ENCODE measurements at places on chromosomes 6 and 20. TPM values are rescaled to one million over a fixed set of nuclear protein-coding genes. Genes with fewer than 3 reads are reported as not detected.
A peak's percentile ranks its signal among the peaks of the same experiment; 100 is the strongest.

GRCh38 chr20:16752082-16752481 lies 3.9 kb downstream of the OTOR start:
- no peak for DNase-seq

DNA sequence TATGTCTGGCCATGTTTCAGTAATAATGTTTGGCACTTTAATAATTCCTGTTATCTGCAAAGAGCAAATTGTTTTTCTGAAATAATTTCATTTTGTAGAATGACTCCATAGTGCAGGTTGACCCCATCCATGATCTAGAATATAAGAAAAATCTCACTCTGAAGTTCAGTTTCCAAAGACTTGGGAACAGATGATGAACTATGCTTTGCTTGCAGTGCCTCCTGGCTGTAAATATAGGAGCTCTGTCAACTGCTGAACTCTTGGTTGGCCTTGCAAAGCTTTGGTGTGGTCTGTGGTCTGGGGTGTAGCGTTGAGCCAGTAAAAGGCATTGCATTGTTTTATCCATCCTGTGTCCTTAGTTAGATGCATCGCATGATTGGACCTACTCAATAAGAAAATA lies 104.0 kb downstream of the PLCB4 start:
- DNase-seq = peak; percentile 23

GRCh38 chr20:12467758-12468157 lies 541.0 kb upstream of the SPTLC3 start:
- DNase-seq = no peak

- no peak for DNase-seq
These were observed 3.1 kb downstream of the TREML4 start for GRCh38 chr6:41231246-41231645.

DNA sequence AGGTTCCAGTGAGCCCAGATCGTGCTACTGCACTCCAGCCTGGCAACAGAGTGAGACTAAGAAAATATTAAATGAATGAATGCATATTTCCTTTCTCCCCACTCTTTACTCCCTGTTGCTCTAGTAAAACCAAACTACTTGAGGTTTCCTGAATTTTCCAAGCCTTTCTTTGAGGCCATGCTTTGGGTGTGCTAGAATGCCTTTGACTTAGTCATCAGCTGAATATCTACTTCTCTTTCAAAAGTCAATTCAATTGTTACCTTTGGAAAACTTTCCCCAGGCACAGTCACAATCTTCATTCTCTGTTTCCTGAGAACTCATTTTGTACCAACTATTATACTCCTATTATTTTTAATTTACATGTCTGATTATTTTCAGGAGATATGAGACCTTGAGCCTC lies 27.5 kb upstream of the CEP85L start:
- no peak for DNase-seq

DNA sequence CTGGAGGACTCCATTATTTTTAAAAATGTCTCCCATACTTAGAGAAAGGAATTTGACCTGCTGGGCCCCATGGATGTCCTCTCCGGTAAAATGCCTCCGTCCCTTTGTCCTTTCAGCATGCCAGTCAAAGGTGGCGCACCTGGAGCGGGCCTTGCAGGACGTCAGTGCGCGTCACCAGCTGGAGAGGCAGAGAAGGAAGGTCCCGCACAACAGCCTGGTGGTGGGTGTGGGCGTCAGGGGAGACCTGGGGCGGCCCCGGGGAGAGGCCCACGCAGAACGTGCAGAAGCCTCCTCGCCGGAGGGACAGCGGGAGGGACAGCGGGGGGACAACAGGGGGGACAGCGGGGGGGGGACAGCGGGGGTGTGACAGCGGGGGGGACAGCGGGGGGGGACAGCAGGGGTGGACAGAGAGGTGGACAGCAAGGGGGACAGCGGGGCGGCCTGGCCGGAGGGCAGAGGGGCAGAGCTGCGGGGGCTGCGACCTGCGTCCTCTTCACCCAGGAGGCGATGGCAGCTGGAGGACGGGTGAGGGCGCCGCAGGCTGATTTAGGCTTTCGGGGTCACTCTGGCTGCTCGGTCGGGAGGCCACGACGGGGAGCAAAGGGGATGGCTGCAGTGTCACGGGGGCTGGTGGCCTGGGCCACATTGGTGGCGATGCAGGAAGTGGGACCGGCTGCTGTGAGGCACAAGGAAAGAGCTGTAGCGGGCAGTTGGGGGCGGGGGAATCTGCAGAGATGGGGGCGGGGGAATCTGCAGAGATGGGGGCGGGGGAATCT lies 859 bp upstream of the KIF25 start:
- DNase-seq = no peak

DNA sequence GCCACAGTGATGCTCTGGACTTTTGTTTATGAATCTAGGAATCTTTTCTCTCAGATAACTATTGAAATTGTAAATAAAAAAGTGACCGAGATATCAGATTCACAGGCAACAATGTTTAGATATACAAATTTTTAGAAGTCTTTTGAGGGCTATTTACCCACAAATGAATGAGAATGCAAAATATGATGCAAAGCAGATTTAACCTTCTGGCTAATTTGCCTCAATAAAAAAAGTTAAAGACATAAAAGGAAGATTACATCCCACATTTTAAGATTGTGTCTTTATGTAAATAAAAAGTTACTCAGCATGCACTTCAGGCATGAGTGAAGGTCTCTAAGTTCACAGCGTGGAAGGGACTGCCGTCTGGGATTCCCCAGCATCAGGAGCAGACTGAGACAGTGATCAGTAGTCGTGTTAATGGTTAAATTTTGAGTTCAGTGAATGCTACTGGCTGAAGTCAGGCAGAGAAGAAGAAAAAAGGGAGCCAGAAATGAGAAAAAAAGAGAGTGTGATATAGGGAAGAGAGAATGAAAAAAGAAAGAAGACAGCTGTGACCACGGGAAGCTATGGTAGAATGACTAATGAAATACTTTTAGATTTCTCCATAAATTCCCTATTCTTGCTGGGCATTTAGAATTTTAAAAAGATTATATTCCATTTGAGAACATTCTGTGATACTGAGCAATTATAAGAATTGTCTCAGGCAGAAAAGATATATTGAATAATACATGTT lies 93.6 kb downstream of the MYB start:
- no peak for DNase-seq

DNA sequence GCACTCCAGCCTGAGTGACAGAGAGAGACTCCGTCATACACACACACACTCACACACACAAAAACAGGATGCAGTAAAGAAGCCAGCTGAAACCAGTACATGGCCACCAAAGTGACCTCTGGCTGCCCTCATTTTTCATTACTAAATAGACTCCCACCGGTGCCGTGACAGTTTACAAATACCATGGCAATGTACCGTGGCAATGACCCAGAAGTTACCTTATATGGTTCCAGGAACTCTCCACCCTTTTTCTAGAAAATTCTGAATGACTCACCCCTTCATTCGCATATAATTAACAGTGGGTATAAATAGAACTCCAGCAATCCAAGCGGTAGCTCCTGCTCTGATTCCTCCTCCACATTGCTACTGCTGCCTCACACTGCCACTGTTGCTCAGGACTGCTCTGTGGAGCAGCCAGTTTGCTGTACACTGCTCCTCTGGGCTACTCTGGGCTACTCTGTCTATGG lies 57.7 kb downstream of the SNX5 start:
- DNase-seq = peak; percentile 89

THEMIS gene
- not detected for total RNA-seq

GRCh38 chr6:41182069-41183034 lies 18.6 kb downstream of the TREML2 start:
- peak; percentile 65 for DNase-seq

GRCh38 chr20:16712511-16712947 lies 17.3 kb upstream of the SNRPB2 start:
- DNase-seq = no peak

- no peak for DNase-seq
These were observed 21.8 kb downstream of the CASS4 start for GRCh38 chr20:56433880-56434255.

GRCh38 chr20:18724077-18724476 lies 89.5 kb upstream of the SCP2D1 start:
- no peak for DNase-seq

WFDC10B gene
- not detected for total RNA-seq

THBS2 gene
- total RNA-seq = 0.19 TPM

NUS1 gene
- total RNA-seq = 12.2 TPM

GRCh38 chr6:33250731-33251130 lies 20.9 kb downstream of the VPS52 start:
- DNase-seq = no peak

MAD2L1BP gene
- total RNA-seq = 83.8 TPM

GRCh38 chr6:105429676-105430075 lies 26.8 kb upstream of the PREP start:
- DNase-seq = no peak

SLC32A1 gene
- total RNA-seq = not detected

TINAG gene
- total RNA-seq = not detected

- DNase-seq = no peak
These were observed 150.5 kb upstream of the PRSS16 start for GRCh38 chr6:27096834-27097511.

GRCh38 chr6:131602781-131603312 lies 25.2 kb downstream of the MED23 start:
- DNase-seq = peak; percentile 44

- no peak for DNase-seq
These were observed 140.6 kb downstream of the TTLL2 start for GRCh38 chr6:167465482-167465881.

DNA sequence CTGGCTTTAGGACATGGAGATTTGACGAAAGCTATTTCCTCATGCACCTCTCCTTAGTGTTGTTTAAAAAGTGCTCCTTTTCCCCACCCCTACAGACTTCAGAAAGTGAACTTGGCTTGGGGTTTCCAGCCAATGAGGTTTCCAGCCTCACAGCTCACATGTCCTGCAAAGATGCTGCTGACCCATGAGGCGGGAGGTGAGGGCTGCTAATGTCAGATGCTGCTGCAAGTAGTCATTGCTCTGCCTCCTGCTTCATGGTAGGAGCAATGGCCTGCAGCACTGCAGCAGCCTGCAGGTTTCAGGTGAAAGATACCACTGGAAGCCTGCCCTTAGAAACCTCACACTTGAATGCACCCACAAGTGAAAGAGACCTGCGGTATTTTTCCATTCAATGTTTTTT lies 112.8 kb downstream of the LAMP5 start:
- DNase-seq = no peak

DNA sequence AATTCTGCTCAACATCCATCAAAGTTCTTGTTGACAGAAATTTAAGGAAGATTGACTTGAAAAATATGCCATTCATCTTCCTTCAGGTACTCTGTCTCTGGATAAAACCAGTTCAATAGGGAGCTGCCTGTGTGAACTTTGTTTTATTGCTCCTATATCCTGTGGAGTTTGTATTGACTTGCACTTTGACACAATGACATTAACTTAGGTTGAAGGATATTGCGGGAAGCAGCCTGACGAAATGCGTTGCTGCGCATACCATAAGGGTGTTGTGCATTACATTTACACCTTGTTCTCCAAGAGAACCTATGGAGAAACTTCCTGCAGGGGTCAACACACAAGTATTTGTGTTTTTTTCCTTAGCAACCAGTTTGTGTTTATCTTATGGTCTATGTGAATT lies 185.4 kb upstream of the GRIK2 start:
- no peak for DNase-seq

DNA sequence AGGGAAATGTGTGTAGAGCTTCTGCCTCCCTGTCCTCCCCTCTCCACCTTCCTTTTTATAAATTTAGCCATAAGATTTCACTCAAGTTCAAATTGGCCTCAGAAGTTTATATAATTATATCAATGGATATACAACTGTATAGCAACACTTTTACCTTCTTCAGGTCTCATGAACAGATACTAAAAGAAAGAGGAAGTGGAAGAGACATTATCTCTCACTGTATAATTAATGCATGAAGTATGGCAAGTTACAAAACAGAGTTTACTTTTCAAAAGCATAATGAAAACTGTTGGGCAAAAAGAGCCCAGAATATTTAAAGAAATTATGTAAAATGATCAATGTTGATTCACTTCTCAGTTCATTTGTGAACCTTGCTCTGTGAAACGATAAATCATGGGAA lies 99.7 kb downstream of the PDE7B start:
- DNase-seq = no peak

GRCh38 chr20:24164360-24164759 lies 175.8 kb upstream of the GGTLC1 start:
- no peak for DNase-seq

DNA sequence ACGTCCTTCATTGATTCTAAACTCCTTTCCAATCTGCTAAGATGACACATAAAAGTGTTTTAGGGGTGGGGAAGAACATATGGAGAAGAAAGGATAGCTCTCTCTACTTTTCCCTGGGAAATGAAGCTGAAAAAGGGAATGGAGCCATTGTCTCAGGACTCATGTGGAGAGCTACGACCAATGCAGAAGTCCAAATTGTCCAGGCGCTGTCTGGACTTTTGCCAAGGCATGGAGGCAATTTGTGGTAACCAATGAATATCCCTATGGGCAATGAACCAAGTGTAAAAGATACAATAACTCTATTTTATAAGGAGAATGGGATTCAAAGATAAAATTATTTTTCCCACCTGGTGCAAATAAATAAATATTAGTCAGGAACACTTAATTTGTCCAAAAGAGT lies 16.1 kb downstream of the FBXL4 start:
- no peak for DNase-seq

GRCh38 chr20:56621730-56622129 lies 7.4 kb upstream of the TFAP2C start:
- DNase-seq = no peak

CFAP206 gene
- total RNA-seq = 0.97 TPM

DNA sequence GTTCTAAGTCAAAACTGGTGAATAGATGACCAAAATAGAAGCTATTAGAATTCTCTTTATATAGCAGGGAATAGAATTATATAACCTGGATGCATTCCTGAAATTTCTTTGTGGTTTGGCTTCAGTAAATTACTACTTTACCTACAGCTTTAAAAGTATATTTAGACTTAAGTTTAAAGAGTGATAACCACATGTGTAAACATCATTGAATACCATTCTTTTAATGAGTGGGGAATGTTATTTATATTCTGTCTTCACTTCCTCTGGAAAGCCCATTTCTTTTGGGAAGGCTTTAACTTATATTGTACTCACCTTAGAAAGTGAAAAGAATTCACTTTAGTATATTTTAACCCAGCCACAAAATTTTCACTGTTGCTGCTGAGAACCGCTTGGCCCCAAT lies 39.1 kb downstream of the PLEKHG1 start:
- DNase-seq = peak; percentile 22

DNA sequence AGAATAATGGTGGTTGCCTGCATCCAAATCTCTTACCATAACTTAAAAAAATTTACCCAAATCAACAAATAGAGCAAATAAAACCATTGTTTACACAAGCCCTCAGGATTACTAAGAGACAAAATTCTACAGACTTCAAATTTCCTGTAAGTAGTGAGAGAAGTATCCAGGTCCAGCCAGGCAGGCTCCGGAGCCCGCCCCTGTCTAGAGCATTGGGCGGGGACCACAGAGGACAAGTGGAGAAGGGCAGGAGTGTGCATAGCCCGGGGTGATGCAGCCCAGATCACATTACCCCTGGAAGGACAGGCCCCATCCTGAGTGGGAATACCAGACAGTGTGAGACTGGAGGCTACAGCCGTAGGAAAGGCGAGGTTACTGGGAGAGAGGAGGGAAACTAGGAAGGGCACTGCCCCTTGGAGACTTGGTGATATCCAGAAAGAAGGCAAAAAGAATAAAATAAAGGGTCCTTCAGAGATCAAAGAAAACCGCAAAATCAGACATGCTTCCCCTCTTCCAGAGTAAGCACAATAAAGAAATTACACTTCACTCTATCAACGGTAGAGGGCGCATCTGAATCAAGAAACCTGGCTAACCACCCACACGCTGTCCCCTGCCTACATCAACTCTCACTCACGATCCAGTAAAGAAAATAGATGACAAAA lies 26.6 kb downstream of the RIN2 start:
- peak; percentile 88 for DNase-seq

Data from H4 (cell line).